ENCODE measurements at places on chromosomes 2 and 18.

DNA sequence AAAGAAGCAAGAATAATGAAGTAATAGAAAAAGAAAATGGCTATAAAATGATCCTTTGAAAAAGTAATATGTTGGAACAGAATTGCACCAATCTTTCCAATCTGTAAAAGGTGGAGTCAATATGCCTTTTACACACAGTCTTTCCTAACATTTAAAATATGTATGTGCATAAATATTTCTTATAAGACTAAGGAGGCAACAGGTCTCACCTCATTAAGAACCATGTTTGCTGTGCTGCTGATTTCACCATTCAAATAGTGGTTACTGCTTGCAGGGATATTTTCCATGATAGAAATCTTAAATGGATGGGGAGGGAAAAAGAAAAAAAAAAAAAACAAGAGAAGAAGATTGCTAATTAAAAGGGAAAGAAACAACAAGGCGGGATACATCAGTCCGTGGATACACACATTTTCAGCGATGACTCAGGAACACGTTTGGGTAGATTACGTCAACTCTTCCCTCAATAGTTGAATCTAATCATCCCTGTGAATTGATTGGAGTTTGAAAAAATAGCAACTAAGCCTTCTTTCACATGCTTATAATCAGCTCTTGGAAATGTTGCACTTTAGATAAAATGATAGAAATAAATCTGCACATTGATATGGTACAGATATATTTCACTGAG is 2133.9 kb upstream of the CELF4 start:
- no peak for DNase-seq

DNA sequence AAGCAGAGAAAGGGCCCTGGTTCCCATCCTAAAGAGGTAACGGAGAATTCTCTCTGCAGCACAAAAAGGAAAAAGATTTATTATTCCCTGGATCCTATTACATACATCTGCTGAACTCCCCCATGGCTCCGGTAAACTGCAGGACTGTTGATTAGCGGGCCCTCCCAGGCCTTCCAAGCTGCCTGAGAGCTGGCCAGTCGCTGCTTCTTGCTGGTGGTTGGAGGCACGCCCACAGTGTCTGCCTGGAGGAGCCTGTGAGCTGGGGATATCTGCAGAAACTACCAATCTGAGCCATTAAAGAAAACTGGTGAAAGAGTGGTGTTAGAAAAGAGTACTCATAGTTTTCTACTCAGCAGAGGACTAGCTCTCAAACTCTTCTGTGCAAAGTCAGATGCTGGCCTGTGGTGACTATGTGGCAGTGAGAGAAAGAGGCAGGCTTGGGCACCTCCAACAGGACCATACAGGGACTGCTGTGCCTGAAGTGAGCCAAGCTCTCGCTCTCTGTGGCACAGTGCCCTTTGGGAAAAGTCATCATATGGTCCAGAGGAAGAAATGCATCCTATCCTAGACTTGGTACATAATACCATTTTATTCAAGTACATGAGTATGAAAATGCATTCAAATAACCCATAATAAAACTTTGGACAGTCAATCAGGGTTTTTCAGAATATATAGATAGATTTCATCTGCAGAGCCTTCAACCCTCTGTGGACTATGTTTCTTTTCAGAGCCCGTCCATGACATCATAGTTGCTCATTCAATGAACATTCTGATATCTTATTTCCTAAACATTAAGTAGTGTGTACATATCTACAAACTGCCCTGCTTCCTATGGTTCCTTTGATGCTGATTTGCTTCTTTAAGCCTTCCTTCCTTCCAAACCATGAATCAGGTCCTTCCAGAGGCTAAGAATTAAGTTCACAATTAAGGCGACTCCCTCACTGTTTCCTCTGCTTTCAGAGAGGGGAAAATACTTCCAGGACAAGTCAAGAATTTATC is 242.0 kb upstream of the LYPD1 start:
- no peak for DNase-seq

DNA sequence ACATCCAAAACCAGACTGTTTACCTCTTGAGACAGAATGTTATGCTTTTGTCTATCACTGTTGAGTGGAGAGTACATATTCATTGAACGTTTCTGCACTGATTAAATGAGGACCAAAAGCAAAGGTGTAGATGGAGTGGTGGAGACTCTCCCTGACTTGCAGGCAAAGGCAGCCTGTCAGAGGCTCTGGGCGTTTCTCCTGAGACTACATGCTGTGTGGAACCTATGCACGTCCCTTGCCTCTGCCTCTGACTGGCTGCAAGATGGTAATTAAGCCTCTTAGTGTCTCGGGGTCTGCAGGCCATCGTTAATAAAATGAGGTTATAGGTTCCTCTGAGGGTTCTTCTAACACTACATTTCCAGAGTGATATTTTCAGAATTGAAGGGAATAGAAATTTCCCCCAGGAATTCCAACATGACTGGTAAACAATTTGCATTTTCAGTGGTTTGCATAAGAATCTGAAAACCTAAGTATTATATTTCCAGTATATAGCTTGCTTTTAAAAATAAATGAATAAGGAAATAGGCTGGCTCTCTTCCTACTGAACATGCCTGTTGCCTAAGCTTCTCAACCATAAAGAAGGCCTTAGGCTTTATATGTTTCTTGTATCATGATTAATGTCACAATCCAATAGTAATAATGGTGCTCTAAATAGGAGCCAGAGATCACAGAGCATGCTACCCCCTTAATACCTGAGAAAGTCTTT is 107.4 kb downstream of the FTCDNL1 start:
- DNase-seq, result no peak

DNA sequence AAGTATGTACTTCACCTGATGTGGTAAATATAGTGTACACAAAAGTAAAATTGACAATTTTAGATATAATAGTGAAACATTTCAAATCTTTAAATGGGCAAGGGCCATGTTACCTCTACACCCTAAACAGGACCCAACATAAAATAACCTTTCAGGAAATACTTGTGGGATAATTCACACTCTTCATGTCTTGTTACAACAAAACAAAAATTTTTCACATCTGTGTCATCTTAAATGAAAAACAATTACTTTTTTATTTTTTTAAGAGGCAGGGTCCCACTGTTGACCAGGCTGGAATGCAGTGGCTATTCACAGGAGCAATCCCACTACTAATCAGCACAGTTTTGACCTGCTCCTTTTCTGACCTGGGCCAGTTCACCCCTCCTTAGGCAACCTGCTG is 42.1 kb downstream of the SRBD1 start:
- no peak for DNase-seq

DNA sequence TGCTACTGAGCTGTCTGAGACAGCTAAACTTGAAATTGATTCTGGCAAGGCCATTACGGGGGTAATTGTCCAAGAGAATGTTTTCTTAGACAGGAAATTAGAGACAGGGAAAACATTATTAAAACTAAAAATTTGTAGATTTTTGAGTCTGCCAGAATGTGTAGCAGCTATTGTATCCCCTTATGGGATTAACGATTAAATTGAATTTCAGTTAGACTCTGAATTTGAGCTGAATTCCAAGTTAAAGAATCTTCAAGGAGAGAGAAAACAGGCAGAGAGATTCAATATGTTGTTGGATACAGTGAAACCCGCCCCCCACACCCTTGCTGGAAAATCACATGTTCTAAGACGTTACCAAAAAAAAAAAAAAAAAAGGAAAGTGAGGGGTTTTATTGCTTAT is 32.7 kb upstream of the CCDC68 start:
- no peak for DNase-seq

DNA sequence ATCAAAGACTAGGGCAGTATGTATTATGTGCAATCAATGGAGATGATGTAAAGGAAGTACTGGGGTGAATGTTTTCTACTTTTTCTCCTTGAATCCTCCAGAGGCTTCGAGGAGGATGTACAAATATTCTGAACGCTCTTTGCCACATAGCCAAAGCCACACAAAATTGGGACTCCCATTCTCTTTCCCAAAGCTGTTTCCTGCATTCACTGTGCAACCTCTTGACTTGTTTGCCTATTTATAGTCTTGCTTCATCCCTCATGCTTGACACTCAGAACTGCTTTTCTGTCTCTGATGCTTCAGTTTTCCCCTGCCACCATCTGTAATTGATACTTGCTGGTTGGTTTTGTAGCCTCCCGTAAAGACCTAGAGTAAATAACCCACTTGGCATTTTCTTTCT is 208.2 kb upstream of the RBMS1 start:
- DNase-seq, result no peak

GRCh38 chr2:96687266-96687665 is 44.7 kb downstream of the FER1L5 start:
- no peak for DNase-seq

GRCh38 chr2:54059986-54060385 is 55.4 kb upstream of the ACYP2 start:
- DNase-seq, result no peak

- DNase-seq, result no peak
Measured at GRCh38 chr18:55863391-55863706, 275.4 kb upstream of the TCF4 start.

DNA sequence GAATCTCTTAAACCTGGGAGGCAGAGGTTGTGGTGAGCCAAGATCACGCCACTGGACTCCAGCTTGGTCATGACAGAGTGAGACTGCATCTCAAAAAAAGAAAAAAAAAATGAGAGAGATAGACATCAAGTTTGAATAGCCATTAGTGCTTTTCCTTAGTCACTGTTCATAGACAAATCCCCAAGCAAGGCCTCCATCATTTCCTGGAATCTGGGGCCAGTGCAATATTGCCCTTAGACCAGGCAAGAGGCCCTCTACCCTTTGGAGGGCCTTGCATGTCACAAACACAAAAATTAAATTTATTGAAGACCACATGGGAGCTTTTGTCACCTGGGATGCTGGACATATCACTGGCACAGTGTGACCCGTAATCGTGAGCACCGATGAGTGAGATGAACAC is 141.5 kb downstream of the B3GNT2 start:
- no peak for DNase-seq

DNA sequence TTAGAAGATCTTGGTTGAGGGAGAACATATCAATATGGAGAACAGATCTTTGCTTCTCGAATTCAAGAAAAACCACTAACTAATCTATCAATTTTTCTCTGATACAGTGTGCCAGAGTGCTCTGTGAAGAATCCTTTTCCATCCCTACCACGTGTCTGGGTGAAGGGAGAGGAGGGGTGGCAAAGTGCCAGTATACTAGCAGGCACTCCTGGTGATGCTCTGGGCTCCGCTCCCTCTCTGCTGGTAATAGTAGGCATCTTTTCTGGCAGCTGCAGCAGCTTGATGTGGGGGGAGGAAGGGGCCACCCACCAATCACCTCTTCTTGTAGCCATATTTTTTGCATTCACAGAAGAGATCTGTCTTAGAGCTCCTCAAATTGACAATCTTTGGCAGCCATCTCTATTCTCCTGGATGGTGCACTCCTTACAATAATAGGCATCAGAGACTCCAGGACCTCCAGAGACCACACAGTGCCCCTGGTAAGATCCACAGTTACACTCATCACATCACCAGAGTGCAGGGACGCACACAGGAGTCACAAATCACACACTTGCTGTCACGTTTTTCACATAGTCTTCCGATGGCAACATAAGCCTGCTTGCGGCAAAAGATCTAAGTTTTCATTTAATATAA is 15.7 kb downstream of the STK39 start:
- no peak for DNase-seq

- no peak for DNase-seq
Measured at GRCh38 chr18:51097021-51097822, 67.2 kb downstream of the SMAD4 start.

- no peak for DNase-seq
Measured at GRCh38 chr2:127011231-127011661, 95.7 kb downstream of the BIN1 start.

DNA sequence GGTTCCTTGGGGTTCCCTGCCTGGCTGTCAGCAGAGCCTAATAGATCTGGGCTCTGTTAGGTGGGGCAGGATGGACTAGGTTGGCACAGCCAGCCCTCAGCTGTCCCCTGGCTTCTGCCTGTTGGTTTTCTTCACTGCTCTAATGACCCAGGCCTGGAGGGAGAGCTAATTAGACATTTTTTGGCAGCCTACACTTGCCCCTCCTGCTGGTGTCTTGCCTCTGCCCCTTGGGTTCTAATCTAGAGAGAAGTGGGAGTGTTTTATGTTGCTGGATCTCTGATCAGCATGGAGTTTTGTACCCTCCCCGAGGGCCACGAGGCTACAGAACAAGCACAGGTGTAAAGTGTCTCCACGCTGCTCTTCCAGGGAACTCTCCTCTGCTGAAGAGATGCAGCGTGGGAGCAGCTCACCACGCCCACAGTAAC is 199.4 kb upstream of the RASGRP3 start:
- no peak for DNase-seq

DNA sequence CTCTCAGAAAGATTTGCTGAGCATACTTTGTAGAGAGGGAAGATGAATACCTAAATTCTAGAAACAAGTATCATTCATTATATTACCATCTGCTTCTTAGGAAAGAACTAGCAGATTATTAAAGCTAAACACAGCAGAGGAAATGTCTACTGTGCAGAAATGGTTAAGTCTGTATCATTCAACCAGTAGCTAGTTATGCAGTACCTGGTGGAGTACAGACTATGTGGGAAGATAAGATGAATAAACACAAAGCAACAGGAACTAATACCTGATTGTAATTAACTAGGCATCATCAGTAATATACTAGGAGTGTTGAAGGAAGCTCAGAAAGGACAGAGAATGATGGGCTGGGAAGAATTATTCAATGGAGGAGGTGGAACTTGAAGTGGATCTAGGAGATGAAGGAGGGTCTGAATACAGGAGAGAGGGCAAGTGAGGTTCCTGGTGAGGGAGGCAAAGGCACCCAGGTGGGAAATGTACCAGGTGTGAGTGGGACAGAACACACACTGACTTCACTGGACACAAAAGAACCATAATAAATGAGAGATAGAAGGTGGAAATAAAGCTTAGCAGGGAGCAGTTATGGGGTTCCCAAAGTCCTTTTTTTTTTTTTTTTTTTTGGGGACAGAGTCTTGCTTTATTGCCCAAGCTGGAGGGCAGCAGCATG is 9.5 kb downstream of the WDFY1 start:
- no peak for DNase-seq

GRCh38 chr2:96665083-96665569 is 22.6 kb downstream of the FER1L5 start:
- DNase-seq, result peak; percentile 36

DNA sequence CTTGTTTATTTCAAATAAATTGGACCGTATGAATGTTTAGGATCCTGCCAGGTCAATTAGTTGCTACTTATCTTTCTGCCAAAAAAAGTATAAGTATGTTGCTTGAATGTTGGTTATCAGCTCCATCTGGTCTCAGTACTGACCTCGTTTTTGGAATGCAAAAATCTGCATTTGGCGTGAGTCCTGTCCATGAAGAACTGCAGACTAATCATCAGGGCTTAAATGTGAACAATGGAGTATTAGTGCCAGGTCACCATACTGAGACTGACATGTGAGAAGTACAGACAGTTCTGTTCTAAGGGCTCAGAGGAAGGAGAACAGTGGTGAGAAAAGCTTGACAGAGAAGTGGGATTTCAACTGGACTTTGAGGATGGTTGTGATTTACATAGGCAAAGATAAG is 393.1 kb upstream of the SLC14A2 start:
- no peak for DNase-seq

DNA sequence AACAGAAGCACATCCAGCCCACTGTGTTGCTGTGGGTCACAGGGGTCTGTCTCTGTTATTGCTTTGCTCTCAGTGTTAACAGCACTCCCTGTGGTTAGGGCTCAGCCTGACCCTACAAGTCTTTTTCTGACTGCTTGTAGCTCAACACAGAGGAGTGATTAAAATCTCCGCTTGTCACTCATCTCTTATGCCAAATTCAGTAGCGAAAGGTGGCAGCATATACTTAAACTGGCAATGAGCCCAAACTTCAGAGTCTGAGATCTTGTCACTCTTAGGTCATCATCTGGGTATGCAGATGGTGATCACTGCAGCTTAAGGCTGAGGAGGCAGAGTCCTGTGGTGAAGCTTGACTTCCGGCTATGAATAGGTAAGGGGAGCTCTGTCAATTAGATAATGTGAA is 63.3 kb upstream of the CSRNP3 start:
- no peak for DNase-seq
